GM23248 (cell line): ENCODE measurements at places on chromosomes 5 and 9. TPM values are rescaled to one million over a fixed set of nuclear protein-coding genes. Genes with fewer than 3 reads are reported as not detected.

Gene CLIC3
- total RNA-seq, result 33.3 and 37.7 TPM in 2 replicates

GRCh38 chr5:60549841-60550240 lies 150.1 kb downstream of the DEPDC1B start:
- DNase-seq, result no peak

- no peak for DNase-seq
Measured at GRCh38 chr9:132481053-132481849, 71.2 kb downstream of the CFAP77 start.

DNA sequence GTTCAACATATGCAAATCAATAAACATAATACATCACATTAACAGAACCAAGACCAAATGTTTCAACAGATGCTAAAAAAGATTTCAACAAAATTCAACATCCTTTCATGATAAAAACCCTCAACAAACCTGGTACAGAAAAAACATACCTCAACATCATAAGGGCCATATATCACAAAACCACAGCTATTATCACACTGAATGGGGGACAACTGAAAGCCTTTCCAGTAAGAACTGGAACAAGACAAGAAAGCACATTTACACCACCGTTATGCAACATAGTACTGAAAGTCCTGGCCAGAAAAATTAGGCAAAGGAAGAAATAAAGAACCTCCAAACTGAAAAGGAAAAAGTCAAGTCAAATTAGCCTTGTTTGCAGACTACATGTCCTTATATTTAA lies 93.6 kb downstream of the DTWD2 start:
- DNase-seq, result no peak

DNA sequence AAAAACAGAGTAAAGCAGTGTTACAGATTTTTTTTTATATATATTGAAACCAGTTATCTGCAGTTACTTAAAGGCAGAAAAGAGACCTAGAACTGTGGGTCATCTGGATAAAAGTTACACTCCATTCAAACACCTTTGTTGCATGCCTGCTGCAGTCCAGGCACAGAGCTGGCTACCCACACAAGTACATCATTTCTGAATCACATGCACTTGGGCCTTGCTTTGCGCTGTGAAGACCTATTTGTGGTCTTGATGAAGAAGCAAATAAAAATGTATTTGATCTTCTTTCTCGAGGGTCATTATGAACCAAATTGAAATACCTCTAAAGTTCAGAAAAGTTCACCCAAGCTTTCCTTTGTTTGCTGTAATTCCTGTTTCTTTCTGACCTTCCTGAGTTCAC lies 503.0 kb upstream of the ZNF608 start:
- no peak for DNase-seq

GRCh38 chr9:118652912-118653311 lies 716.3 kb downstream of the BRINP1 start:
- no peak for DNase-seq

GRCh38 chr5:159082474-159082873 lies 17.2 kb downstream of the EBF1 start:
- DNase-seq, result no peak
